ENCODE measurements at places on chromosomes 6 and 20.

- no peak for DNase-seq
Measured at GRCh38 chr6:22636452-22636851, 67.1 kb downstream of the HDGFL1 start.

- no peak for DNase-seq
Measured at GRCh38 chr20:37893566-37894241, 9.2 kb upstream of the VSTM2L start.

GRCh38 chr20:40280616-40281015 is 408.4 kb downstream of the MAFB start:
- DNase-seq = no peak

- no peak for DNase-seq
Measured at GRCh38 chr6:37092923-37093727, 76.8 kb upstream of the PIM1 start.

- DNase-seq = no peak
Measured at GRCh38 chr6:11552442-11552841, 14.9 kb downstream of the TMEM170B start.

- no peak for DNase-seq
Measured at GRCh38 chr20:2227861-2228260, 67.9 kb upstream of the TGM3 start.

GRCh38 chr6:160138839-160139419 is 17.3 kb downstream of the SLC22A1 start:
- no peak for DNase-seq

DNA sequence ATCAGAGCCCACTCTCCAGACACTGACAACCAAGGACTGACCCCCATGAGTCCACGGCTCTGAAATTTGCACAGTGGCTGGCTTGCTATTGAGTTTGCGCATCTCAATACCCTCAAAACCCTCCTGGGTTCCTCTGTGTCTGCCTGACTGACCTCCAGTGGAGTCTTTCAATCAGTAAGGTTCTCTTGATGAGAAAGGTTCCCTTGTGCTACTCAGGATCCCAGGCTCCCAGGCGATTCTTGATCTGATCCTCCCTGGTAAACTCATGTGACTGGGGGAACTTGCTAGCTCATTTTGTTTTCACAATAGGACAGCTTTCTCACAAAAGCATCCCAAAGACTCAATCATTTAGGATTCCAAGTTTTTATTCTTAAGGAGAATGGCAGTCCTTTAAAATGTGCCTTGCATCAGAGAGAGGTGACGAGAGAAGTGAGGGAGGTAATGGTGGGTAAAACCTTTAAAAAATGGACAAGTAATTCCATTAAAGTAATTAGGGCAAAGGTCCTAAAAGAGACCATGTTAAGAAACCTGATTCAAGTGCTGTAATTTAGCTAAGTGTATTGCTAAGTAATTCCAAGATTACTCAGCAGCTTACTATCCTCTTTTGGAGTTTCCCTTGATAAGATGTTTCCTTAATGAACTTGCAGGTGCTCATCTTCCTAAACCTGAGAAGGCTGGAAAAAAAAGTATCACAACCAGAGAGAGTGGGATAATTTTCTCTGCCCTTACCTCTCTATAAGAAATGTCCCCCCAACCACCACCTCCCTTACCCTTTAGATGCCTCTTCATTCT is 304.7 kb upstream of the SGK1 start:
- DNase-seq = no peak

- no peak for DNase-seq
Measured at GRCh38 chr6:139846538-139847456, 472.3 kb upstream of the CITED2 start.

DNA sequence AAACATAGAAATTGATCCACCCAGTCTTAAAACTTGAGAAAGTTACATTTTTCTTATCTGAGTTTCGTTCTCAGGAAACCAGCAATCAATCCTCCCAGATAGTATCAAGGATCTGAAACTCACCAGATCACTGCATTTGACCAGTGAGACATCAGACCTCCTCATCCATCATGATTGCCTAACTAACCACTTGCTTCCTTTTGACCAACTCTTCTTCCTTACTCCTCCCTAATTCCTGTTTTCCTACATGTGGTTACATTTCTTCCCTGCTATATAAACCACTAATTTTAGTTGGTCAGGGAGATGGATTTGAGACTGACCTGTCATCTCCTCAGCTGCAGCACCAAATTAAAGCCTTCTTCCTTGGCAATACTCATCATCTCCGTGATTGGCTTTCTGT is 357.1 kb upstream of the POU3F2 start:
- no peak for DNase-seq
